ENCODE measurements at places on chromosomes 11 and 22.

DNA sequence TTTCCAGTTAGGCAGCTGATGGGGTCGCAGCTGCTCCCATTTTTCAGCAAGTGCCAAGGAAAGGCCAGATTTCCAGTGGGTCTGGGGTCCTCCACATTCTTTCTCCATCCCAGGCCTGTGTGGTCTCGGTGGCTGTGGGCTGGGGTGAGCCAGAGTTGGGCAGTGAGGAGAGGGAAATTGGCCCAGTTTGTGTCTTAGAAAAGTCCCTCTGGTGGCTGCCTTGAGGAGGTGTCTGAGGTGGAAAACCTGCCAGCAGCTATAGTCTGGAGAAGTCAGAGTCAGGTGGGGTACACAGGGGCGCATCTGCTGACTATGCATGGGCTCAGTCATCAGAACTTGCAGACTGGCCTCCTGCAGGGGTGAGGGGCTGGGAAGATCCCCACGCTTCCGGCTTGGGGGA is 30.5 kb downstream of the MRGPRD start:
- DNase-seq = no peak

- DNase-seq = no peak
Observed at GRCh38 chr22:24161909-24162308, 19.4 kb upstream of the SUSD2 start.

GRCh38 chr11:46357483-46357936 is 10.2 kb downstream of the DGKZ start:
- peak; percentile 65 for DNase-seq

DNA sequence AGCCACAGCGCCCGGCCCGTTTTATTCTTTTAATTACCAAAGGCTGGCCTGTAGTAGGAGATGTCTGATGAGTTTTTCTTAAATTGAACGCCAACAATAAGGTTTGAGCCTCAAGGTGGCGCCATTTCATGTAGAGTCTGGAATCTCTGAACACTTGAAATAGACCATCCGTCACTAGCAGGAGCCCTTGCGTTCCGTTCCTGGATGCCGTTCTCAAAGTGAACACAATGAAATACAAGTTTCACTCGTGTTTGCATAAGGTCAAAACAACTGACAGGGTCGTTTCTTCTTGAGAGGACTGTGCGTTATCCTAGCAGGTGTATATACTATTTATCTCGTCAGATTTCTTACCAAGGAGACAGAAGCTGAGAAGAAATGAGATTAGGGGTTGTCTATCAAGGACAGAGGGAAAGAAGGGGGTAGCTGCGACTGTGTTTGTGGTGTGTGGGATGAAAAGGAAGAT is 18.7 kb upstream of the SCGB1D1 start:
- peak; percentile 76 for DNase-seq

DNA sequence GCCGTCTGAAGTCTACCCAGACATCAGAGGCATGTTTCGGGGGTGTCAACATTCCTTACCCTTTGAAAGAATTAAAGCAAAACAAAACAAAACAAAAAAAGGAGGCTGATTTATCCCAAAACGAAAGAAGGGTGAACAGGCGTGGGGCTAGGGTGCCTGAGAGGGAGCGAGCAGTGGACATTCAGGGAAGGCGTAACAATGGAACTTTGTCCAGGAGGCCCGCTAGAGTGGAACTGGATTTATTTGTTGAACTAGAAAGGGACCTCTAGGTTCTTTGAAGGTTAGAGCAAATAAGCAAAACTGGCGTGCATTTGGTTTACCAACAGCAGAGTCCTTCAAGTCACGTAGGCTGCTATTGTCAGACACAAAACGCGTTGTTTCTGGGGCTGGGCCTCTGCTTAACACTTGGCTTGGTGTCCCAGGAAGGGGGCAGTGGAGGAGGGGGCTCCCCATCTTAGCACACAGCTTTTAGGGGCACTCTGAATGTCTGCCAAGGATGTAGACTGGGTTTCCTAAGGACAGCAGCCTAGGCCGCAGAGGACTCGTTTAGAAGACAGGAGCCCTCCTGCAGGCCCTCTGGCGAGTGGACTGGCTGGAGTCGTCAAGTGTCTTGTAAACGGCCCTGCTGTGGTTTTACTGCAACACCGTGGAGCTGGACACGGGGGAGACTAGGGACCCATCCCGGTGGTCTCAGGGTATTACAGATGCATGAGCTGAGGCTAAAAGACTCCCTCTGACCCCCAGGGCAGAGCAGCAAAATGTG is 203.7 kb upstream of the SORL1-AS1 start:
- DNase-seq = no peak

DNA sequence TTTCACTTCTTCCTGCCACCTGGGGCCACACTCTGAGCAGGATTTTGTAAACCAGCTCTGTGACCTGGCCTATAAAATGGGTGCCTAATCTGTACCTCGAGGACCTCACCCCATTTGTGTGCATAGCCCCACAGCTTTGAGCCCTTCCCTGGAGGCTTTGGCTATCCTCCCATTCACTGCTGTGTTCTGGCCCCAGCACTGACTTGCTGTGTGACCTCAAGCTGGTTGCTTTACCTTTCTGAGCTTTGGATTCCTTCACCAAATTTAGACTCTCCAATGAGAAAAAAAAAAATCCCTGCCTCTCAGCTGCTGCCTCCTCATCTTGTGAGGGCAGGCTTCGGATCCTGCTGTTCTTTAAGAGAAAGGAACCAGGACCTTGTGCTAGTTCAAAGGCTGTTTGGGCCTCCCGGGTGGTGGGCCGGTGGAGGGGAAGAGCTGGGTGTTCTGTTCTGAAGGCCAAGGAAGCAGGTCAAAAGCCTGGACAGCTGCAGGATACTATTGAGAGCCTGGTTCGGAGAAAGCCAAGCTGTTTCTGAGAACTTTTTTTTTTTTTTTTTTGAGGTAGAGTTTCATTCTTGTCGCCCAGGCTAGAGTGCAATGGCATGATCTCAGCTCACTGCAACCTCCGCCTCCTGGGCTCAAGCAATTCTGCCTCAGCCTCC is 1.1 kb upstream of the PYGM start:
- no peak for DNase-seq

DNA sequence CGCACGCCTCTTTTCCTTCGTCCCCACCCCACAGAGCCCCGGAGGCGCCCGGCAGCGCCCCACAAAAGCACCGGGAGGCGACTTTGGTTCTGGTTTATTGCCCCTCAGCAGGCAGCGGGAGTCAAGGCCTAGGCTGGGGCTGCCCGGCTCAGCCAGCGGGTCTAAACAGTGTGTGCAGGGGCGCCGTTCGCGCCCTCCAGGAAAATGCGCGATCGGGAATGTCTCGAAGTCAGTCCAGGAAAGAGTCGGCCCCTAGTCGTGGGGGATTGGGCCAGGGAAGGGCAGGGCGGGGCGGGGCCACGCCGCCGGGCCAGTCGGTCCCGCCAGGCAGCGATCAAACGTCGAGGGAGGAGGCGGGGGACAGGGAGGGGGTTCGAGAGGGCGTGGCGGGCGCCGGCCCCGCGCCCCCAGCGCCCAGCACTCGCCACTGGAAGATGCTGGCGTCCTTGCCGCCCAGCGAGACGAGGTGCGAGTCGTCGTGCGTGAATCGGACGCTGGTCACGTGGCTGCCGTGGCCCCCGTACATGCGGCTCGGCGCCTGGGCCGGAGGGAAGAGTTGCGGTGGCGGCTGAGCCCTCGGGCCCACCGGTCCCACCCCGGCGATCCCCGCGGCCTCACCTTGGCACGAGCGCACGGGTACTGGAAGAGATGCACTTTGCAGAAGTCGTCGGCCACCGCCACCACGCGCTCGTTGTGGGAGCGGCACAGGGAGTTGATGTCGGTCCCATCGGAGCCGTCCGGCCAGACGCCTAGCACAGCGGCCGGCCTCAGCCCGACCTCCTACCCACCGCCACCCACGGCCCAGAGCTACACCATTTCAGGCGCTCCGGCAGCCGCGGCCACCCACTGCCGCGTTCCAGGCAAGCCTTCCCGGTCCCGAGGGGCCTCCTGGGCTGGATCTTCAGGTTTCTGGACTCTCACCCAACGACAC is 741 bp upstream of the MTA2 start:
- DNase-seq = no peak

- no peak for DNase-seq
Observed at GRCh38 chr11:34552270-34552669, 38.7 kb upstream of the ELF5 start.

GRCh38 chr22:20741634-20742581 is 32.0 kb upstream of the SERPIND1 start:
- DNase-seq = no peak
